ENCODE measurements at places on chromosomes 7 and 10. TPM values are rescaled to one million over a fixed set of nuclear protein-coding genes. Genes with fewer than 3 reads are reported as not detected.

CUTC gene
- total RNA-seq, result 15.1 TPM

A1CF gene
- total RNA-seq, result 133 TPM

DTX2 gene
- 51.2 TPM for total RNA-seq

FAM25A gene
- total RNA-seq, result not detected

UPK3B gene
- 3.3 TPM for total RNA-seq

Data from Peyer's patch (tissue), 4 donors.